ENCODE measurements at places on chromosomes 7 and 10.

DNA sequence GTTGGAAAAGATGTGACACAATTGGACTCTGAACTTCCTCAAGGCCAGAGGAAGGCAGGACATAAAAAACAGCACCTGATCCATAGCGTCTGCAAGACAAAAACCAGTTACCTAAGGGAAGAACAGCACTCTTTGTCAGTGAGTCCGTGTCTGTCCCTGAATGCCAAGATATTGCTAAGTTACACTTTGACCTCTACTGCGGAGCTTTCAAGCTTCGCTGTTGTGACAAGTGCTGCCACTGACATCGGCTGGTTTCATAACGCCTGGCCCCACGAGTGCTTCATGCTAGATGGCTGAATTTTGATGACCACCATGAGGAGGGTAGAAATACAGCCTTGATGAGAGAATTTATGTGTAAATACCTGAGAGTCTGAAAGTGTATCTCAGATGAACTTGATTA lies 49.7 kb upstream of the JAZF1 start:
- no peak for DNase-seq

DNA sequence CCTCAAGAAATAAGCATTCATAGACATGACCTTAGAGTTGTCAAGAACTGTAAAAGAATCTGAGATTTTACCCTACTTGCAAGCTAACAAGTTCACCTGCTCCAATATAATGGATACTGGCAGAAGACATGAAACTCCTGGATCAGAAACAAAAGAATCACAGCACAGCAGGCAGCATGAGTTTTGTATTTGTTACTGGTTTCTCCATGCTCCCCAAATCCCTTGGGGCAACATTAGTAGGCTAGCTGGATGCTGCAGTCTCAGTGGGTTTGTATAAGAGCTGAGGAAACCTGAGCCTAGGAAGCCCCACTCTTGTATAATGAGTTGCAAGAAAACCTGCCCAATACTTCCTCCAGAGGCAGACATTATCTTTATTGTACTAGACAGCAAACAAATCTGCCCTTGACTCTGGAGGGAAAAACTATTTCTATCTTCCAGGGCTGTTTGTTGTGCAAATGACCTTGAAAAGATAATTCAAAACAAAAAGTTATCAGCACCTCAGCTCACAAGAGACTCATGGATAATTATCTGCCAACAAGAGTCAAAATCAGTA lies 64.8 kb downstream of the ABLIM1 start:
- no peak for DNase-seq

DNA sequence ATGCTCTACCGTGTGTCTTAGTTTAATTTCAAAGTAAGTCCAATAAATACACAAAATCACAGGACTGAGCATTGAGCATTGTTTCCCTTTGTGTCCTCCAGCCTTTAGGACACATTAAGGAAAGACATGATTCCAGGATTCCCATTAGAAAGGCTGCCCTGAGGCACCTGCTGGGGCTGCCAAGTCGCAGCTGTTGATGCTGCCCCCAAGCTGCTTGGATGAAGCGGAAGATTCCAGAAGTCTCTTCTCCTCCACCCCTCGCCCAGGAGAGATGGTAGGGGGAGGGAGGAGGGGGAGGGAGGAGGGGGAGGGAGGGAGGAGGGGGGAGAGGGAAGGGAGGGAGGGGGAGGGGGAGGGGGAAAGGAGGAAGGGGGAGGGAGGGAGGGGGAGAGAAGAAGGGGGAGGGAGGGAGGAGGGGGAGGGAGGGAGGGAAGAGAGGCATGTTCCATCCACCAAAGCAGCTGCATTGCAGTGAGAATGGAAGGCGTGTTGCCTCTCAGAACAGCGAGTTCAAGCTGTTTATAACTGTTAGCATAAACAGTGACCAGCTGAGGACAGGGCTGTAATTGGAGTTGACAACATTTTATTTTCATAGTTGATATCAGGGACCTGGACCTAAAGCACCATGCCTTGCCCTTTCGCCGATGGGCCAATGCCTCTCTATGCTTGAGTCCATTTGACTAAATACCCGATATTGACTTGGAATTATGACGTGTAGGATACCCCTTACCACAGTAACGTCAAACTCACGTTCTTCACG lies 67.3 kb downstream of the DIP2C start:
- DNase-seq = no peak

GRCh38 chr10:45640941-45641340 lies 31.6 kb downstream of the ZFAND4 start:
- no peak for DNase-seq

- no peak for DNase-seq
Observed at GRCh38 chr10:44955413-44956070, 4.1 kb upstream of the RASSF4 start.

DNA sequence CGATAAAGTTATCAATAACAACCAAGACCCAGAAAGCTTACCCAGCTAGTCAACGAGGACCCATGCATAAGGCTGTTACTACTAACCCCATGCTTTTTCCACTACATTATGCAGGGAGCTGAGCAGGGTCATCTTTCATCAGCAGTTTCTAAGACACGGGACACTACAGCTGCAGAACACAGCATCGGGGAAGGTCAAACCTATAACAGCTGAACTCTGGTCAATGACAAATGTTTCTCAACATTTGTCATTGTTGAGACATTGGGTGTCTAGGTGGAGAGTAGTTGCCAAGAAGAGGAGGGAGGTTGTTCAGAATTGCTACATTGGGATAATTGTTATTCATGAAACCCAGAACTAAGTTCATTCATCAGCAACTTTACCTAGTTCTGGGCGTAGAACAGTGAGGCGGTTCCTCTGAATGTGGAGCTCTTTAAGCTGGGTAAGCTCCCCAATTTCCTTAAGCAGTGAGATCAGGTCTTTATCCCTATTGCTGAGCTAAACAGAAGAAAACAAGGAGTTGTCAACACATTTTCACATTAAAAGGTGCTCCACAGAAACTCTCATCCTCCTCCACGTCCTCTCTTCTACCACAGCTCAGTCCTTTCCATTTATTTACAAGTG lies 105.6 kb downstream of the ZNF22 start:
- no peak for DNase-seq

GRCh38 chr7:115704884-115705283 lies 325.7 kb downstream of the TFEC start:
- no peak for DNase-seq
